ENCODE measurements at places on chromosomes 3 and 15. TPM values are rescaled to one million over a fixed set of nuclear protein-coding genes. Genes with fewer than 3 reads are reported as not detected.

GRCh38 chr3:61936344-61936937, 375.1 kb downstream of the PTPRG start:
- H3K4me1 ChIP-seq: no peaks in the 10 kb centered on the region
- no peak overlapping the region for H3K27ac ChIP-seq
- H3K4me3 ChIP-seq: no peak overlapping the region
- H3K36me3 ChIP-seq: no peaks in the 10 kb centered on the region

Gene C3orf49
- not detected for total RNA-seq

DNA sequence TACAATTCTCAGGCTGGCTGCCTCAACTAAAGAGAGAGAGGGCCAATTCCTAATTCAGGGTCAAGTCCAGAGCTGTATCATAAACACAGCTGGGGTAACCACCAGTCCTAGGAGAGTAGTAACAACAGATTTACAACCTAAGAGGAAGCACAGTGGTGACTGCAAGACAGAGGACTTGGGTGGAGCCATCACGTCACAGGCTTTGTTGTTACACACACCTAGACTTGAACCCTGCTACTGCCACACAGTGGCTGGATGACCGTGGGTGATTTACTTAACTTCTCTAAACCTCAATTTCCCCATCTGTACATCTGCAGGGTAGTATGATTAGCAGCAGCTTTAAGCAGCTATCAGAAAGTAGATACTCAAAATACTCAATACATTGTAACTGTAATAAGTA, 78.6 kb downstream of the MYLK start:
- H3K27ac ChIP-seq: no peak overlapping the region
- H3K36me3 ChIP-seq: no peaks in the 10 kb centered on the region
- no peaks in the 10 kb centered on the region for H3K27me3 ChIP-seq
- DNase-seq: no peak
- H3K4me1 ChIP-seq: peaks cover 12% of the 10 kb centered on the region

GRCh38 chr15:39801641-39802309, 19.1 kb upstream of the FSIP1 start:
- no peak overlapping the region for H3K27ac ChIP-seq
- no peaks in the 10 kb centered on the region for H3K27me3 ChIP-seq
- no peaks in the 10 kb centered on the region for H3K4me1 ChIP-seq
- H3K4me3 ChIP-seq: no peak overlapping the region
- DNase-seq: no peak

- H3K36me3 ChIP-seq: no peaks in the 10 kb centered on the region
- H3K4me1 ChIP-seq: no peaks in the 10 kb centered on the region
- H3K27me3 ChIP-seq: no peaks in the 10 kb centered on the region
- no peak overlapping the region for H3K4me3 ChIP-seq
These were observed 598.7 kb upstream of the TGFBR2 start for GRCh38 chr3:30007668-30008067.

- peaks cover 5% of the 10 kb centered on the region for H3K36me3 ChIP-seq
- DNase-seq: no peak
- peaks cover 2% of the 10 kb centered on the region for H3K4me1 ChIP-seq
- H3K27ac ChIP-seq: no peak overlapping the region
These were observed 292.1 kb downstream of the LPP start for GRCh38 chr3:188446014-188446413.

GRCh38 chr3:138065949-138066348, 49.5 kb downstream of the DZIP1L start:
- DNase-seq: no peak
- no peaks in the 10 kb centered on the region for H3K27me3 ChIP-seq
- no peak overlapping the region for H3K27ac ChIP-seq
- no peaks in the 10 kb centered on the region for H3K4me1 ChIP-seq
- peaks cover 79% of the 10 kb centered on the region for H3K36me3 ChIP-seq

Gene SLC28A2
- total RNA-seq: not detected

Gene TRH
- not detected for total RNA-seq

Gene CCRL2
- 0.97 TPM for total RNA-seq

- H3K27me3 ChIP-seq: no peaks in the 10 kb centered on the region
- H3K27ac ChIP-seq: no peak overlapping the region
- peaks cover 3% of the 10 kb centered on the region for H3K36me3 ChIP-seq
- peak overlapping the region; percentile 60 for H3K4me3 ChIP-seq
These were observed 667 bp upstream of the KLHDC8B start for GRCh38 chr3:49170744-49171118.

DNA sequence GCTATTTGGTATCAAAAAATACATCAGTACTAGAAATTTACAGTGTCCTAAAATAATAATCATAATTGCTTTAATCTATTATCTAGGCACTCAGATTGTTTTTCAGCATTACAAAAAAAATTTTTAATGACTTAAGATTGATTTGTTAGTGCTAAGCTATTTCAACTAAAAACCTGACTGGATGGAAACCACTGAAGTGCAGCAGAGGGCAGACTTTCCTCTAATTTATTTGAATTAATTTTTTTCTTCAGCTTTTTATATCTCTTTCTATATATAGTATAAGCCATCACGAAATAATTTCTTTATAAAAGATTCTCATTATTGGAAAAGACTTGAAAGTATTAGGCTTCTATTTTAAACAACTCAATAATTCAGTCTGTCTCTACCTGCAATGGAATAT, 131.4 kb downstream of the IQCH start:
- H3K4me1 ChIP-seq: no peaks in the 10 kb centered on the region
- H3K4me3 ChIP-seq: no peak overlapping the region
- peaks cover 20% of the 10 kb centered on the region for H3K27me3 ChIP-seq
- no peaks in the 10 kb centered on the region for H3K36me3 ChIP-seq
- H3K27ac ChIP-seq: no peak overlapping the region
- DNase-seq: no peak

GRCh38 chr15:56923174-56923591, 4.7 kb downstream of the TCF12 start:
- no peak overlapping the region for H3K4me3 ChIP-seq
- no peaks in the 10 kb centered on the region for H3K27me3 ChIP-seq
- peaks cover 59% of the 10 kb centered on the region for H3K36me3 ChIP-seq
- no peak overlapping the region for H3K27ac ChIP-seq

Gene ADGRG7
- total RNA-seq: not detected

Gene PIGB
- 17.0 TPM for total RNA-seq

GRCh38 chr3:124584552-124585391, 145.5 kb upstream of the UMPS start:
- peak; percentile 42 for DNase-seq
- no peaks in the 10 kb centered on the region for H3K27me3 ChIP-seq
- H3K36me3 ChIP-seq: no peaks in the 10 kb centered on the region
- H3K4me3 ChIP-seq: peak overlapping the region; percentile 40
- H3K4me1 ChIP-seq: peaks cover 10% of the 10 kb centered on the region

DNA sequence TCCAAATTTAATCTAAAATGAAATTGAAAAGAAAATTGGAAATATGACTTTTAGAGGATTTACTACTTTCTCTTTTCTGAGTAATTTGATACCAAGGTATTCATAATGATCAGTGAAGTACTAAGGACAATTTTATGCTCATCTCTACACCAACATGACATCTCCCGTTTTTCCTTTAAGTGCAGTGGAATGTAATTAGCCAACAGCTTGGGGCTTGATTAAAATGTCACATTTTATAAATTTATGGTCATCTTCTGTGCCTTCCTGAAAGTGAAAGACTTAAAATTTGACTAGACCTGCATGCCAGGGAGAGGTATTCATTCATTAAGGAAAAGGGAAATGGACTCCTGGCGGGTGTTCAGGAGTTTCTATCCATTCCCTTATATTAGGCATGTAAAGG, 228.2 kb upstream of the CNTN3 start:
- no peaks in the 10 kb centered on the region for H3K36me3 ChIP-seq
- H3K4me3 ChIP-seq: no peak overlapping the region
- H3K4me1 ChIP-seq: no peaks in the 10 kb centered on the region
- H3K27me3 ChIP-seq: no peaks in the 10 kb centered on the region
- H3K27ac ChIP-seq: no peak overlapping the region

- H3K36me3 ChIP-seq: no peaks in the 10 kb centered on the region
- H3K4me1 ChIP-seq: no peaks in the 10 kb centered on the region
- H3K4me3 ChIP-seq: no peak overlapping the region
- no peak overlapping the region for H3K27ac ChIP-seq
- H3K27me3 ChIP-seq: no peaks in the 10 kb centered on the region
These were observed 776.9 kb upstream of the ARPP21 start for GRCh38 chr3:34862456-34862855.

- no peak for DNase-seq
- peak overlapping the region; percentile 33 for H3K4me3 ChIP-seq
- H3K36me3 ChIP-seq: no peaks in the 10 kb centered on the region
- peaks cover 19% of the 10 kb centered on the region for H3K4me1 ChIP-seq
- peaks cover 10% of the 10 kb centered on the region for H3K27me3 ChIP-seq
These were observed 955 bp downstream of the CDCP1 start for GRCh38 chr3:45145223-45145622.

DNA sequence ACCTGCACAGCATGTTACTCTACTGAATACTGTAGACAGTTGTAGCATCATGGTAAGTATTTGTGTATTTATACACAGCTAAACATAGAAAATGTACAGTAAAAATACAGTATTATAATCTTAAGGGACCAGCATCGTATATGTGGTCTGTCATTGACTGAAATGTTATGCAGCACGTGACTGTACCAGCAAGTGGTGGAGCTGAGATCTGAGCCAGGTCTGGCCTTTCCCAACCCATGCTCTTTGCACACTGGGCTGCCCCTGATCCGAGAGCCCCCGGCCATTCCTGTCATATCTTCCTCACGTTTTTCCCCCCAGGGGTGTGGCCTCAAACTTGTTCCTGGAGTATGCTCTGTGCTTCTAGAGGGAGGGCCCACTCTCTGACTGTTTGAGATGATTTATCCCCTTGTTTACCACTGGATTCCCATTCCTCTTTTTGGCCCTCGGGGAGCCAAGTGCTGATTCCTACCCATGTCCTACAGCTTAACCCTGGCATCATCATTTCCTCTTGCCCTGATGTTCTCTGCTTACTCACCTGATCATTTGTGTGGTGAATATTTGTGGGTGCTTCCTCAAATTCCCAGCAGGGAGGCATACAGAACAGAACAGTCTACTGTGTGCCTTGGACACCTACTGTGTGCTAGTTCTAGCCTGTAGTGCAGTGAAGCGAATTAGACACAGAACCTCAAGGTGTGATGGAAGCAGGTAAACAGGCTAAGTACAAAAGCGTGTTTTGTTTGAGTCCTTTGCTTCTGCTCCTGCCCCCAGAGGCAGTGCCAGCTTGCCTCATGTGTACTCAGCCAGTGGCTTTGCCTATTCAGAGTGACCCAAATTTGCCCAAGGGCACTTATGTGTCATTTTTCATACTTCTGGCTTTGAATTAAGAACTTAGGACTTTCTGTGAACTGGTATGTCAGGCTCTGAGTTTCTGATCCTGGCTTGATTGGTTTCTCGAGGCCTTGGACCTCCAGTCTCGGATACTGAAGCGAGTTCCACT, 21.0 kb downstream of the CSRNP1 start:
- H3K4me3 ChIP-seq: no peak overlapping the region
- no peaks in the 10 kb centered on the region for H3K4me1 ChIP-seq
- H3K27ac ChIP-seq: no peak overlapping the region
- no peak for DNase-seq
